Suppressor macrophage treated with lipopolysaccharide for 1 hour (primary cell): ENCODE measurements at places on chromosomes 12 and 14.

GRCh38 chr14:95250140-95250769 lies 69.5 kb downstream of the CLMN start:
- no peak for DNase-seq

DNA sequence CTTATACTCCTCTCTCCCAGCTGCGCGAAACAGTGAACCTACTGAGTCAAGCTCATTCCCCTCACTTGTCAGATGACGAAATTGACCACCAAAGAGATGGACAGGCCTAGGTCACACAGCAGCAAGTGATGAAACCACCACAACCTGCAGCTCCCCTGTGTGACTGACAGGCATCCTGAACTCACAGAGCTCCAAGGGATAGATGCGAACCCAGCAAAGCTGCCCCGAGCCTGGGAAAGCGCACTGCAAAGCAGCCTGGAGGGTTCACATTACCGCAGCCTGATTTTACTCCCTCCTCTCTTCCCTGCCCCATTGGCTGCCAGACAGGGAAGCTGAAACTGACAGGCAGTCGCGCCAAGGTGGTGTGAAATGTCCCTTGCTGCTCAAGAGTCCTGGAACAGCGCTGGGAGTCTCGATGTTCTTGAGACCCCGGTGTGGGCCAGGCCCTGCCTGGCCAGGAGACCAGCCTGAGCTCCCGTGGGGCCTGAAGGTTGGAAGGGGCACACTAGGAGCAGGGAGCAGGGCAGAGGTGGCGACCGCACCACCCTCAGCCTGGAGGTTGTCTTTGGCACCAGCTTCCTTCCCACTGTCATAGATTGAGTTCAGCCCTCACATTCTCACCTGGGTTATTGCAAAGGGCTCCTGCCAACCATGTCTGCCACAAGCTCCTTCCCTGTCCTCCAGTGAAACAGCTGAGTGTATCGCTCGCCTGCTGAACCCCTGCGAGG lies 36.3 kb downstream of the SNRNP35 start:
- DNase-seq, result no peak

DNA sequence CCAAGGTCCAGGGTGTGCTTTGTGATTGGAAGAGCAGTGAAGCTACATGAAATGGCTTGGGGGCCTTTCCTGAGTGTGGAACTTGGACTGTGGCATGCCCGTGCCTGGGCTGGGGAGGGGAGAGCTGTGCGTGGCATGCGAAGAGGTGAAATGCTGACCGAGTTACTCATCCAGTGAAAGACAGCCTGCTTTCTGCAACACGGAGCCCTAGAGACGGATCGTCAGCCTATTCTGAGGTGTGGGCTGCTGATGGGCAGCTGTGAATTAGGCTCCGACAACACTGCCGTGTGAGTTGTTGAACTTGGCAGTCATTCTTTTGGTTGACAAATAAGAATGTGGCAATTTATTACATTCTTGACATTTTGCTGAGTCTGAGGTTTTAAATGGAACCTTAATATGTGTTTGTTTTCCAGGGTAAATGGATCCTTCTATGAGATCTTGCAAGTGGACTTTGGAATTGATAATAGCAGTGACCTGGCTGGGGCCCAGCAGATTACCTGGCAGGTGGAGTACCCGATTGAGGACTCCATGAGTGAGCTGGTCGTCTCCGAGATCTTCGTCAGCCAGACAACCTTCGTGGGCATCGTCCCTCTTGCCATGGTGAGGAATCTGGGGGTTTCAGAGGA lies 453.9 kb downstream of the AACS start:
- DNase-seq, result no peak

DNA sequence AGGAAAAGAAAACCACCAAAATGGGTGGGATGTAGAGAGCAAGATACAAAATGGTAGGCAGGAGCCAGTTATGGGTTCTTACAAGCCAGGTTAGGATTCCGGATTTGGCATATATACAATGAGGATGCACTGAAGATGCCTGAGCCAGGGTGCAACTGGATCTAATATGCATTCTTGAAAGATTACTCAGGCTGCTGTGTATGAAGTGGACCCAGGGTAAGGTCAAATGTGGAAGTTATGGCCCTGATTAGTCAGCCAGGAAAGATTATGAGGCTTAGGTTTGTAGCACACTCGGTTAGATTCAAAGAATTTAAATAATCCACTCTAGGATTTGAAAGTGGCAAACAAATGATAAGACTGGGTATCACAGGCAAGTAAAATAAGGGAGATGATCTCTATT lies 1750.7 kb upstream of the FLRT2 start:
- DNase-seq, result no peak

GRCh38 chr12:53766881-53767280 lies 15.1 kb upstream of the CISTR start:
- DNase-seq, result no peak

DNA sequence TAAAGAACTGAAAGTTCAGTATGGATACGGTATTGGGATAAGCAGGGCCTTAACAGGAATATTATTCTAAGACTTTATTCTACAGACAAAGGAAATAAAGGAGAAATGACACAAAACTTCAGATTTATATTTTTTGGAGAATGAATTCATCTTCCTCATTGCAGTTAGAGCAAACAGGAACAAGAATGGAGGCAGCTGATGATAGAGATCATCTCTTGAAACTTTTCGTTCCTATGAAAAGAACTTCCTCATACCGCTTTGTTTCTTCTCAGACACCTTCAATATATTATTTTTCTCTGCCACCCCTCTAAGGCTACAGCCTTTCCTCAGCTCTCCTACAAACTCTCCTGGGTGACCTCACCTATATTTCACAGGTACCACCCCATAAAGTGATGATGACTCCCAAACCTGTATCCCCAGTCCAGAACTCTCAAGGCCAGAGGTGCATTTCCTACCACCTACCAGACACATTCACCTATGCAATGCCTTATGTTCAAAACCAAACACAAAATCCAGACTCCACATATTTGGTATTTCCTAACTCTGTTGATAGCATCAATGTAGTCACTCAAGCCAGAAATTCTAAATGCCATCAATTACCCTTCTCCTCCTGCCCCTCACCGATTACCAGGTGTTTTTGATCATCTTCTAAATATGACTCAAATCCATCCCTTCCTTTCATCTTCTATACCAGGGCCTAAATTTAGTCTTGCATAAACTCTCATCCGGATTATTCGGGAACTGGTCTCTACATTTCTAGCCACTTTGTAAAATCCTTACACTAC lies 7.4 kb downstream of the MAP4K5 start:
- peak; percentile 52 for DNase-seq

DNA sequence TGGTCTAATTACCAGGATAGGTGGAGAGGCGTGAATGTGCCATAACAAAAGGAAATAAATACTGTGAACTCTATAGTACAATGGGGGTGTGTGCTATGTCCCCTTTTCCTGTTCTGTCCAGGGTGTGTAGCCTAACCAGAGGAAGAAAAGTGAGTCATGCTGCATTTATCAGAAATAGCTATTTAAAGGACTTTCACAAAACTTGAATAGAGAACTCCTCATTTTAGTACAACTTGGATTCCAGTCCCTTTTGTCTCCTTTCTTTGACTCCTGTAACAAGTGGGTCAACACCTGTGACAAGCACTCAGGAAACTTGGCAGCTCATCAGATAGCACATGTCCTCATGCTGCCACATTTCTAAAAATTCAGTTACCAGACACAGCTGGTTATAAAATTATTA lies 123.4 kb downstream of the CCDC91 start:
- no peak for DNase-seq
